ENCODE measurements at places on chromosomes 5 and 9.

DNA sequence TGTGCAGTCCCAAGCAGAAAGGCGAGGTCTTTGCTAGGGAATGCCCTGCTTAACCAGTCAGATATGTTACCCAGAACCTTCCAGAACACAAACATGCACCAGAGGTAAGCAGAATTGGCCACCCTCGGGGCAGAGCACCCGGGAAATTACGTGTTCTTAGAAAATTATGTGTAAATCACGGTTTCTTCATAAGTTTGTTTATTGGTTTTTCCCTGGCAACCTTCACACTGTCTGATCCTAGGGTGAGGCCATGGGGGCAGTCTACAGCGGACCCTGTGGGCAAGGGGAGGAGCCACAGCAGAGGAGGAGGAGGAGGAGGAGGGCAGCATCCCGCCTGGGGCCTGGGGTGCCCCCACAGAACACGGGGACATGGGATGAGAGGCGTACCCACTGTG lies 31.4 kb downstream of the RXRA start:
- DNase-seq, result no peak

DNA sequence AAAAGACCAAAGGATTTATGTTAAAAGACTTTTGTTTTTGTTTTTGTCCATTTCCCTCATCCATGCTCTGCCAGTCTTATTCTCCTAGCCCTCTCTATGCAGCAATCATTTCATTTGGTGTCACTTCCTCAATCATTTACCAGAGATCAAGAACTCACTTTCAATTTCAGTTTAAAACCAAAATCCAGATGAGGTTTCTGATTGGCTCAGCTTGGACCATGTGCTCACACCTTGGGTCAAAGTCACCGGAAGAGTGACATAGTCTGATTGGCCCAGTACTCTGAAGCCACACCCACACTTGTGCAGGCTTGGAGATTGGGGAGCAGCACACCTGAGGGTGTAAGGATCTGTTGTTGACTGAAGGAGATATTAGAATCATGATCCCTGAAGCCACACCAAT lies 79.6 kb downstream of the TLR4 start:
- DNase-seq, result no peak

DNA sequence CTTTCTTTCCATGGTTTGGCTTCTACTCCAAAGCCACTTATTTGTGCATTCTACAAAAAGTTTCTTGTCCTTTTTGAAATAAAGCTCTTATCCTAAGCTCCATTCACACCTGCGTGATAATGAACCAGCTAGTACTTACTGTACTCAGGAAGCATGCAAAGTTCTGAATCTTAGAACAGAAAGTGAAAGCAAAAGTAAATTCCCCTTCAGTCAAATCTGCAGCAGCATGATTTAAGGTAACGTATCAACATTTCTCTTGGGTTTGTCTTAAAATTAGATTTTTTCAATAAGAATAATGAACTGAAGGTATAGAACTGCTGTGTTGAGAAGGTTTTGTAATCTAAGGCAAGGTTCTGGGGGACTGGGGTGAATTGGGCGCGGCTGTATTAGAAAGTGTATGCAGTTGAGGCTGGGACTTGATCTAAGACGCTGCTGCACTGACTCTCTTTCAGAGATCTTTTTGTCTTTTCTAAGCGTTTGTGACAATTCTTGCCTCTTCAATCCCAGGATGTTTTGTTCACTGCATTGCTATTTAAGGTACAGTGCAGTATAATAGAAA lies at the start of gene ERAP2:
ERAP2 (plus strand) TSS at position 209 of the 559 bp plus-strand sequence. CDS start 3,186 bp downstream, outside the sequence.
- DNase-seq, result no peak

GRCh38 chr9:103928442-103928841 lies 165.7 kb upstream of the SMC2 start:
- DNase-seq, result no peak

DNA sequence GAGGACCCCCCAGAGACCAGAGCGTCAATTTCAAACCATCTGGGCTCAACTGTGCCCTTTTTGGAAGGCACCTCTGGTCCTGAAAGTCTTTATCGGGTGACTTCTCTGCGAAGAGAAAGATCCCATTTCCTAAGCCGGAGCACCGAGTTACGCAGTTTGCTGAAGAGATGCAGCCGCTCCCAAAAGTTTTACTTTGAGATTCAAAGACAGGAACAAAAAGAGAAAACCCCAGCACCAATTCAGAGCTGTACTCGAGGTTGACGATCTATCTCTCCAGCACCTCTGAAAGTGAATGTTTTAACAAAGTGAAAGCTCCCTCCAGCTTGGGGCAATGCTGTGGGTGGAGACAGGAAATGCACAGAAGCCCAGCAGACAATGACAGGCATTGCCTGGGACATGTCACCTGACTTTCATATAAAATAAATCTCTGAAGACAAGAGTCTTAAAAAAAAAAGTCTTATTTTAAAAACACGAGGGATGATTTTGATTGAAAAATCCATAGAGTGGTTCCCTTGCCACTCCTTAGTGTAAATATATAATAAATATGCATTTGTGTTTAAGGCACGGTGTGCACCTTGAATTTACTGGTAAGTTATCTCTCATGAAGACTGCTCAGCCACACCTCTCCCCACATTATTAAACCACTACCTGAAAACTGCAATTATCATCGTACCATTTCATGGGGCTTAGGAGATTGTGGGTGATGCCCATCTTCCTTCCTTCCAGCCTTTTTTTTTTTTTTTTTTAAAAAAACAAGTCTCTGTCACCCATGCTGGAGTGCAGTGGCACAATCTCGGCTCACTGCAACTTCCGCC lies 79.9 kb downstream of the FNBP1 start:
- peak; percentile 28 for DNase-seq

DNA sequence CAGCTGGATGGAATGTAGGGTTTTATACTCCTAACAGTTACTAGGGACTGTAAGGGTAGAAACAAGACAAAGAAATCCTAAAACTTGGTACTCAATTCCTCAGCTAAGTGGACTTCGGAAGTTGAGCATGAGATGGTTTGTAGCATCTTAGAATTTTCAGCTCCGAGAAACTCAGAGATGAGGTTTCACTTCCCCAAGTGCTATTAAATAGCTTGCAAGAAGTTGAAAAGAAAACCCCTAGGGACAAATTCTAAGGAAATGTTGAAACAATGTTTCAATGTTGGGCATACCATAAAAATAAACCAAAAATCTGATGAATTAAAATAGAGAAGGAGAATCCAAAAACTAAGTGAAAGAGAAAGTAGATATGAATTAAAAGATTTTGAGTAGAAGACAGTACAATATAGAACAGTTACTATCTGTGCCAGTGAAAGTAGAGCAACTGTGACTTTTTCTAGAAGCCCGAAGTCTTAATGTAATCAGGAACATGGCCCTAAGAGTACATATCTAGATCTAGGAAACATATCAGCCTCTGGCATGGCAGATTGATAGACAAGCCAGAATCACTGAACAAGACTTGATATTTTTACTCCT lies 308.6 kb upstream of the RGMB start:
- DNase-seq, result no peak

- no peak for DNase-seq
Measured at GRCh38 chr9:97623946-97624345, 9.2 kb downstream of the TSTD2 start.

DNA sequence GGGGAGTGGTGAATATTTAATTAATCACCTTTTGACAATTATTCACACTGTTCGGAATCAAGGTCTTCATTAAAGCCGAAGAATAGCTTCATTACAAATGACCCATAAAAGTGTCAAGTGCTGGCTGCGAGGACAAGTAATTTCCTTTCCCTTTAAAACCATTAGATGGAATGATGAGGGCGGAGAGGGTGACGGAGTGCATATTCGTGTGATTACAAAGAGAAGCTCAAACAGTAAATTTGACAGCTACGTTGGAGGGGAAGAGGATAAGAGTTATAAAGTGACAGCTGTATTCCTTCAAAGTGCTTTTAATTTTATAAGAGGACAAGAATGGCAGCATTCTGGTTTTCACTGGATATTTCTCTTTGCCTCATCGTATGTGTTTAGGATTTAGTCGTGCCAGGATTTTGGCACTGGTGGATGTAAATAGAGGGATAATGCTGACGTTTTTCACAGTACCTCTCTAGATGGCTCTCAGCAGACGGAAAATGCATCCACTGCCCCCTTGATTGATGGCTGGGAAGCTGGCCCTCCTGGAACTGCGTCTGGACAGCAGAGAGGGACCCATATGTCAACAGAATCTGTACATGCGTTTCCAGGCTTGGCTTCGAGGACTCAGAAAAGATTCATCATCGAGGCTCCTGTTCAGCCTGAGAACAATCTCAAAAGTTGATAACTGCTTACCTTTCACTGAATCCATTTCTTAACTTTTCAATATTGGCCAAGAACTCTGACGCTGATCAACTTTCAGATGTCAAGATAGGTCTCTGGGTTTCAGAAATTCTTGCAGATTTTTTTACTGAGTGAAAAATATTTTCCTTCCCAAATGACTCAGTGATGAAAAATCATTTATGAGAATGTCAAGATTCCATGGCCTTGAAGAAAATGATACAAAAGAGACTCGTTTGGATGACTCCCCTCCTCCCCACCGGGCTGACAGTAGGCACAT lies 50.4 kb upstream of the IRX2 start:
- DNase-seq, result no peak

DNA sequence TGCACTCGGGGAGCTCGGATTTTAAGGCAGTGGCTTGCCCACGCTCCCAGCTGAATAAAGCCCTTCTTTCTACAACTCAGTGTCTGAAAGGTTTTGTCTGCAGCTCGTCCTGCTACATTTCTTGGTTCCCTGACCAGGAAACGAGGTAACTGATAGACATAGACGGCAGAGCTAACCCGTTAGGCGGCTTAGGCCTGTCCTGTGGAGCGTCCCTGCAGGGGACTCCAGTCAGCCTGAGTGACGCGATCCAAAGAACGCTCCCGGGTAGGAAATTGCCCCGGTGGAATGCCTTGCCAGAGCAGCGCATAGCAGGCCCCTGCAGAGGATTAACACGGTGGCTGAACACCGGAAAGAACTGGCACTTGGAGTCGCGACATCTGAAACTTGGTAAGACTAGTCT lies 1.8 kb upstream of the SELENOP start:
- DNase-seq, result no peak

GRCh38 chr5:171363846-171364245 lies 23.8 kb upstream of the NPM1 start:
- DNase-seq, result no peak

DNA sequence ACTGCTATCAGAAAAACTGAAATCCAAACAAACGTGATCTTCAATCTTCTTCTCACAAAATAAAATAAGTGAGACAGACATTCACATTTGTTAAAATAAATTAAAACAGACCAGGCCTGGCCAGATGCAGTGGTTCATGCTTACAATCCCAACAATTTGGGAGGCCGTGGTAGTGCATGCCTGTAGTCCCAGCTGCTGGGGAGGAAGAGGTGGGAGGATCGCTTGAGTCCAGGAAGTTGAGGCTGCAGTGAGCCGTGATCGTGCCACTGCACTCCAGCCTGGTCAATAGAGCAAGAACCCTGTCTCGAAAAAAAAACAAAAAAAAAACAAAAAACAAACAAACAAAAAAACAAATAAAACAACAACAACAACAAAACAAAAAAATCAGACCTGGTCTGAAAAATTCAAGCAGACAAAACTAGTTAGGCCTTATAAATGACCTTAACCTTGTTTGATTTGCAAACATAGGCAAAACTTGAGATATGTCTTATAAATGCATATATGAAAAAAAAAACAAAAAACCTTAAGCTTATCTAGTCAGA lies 10.8 kb downstream of the MAPKAP1 start:
- no peak for DNase-seq

DNA sequence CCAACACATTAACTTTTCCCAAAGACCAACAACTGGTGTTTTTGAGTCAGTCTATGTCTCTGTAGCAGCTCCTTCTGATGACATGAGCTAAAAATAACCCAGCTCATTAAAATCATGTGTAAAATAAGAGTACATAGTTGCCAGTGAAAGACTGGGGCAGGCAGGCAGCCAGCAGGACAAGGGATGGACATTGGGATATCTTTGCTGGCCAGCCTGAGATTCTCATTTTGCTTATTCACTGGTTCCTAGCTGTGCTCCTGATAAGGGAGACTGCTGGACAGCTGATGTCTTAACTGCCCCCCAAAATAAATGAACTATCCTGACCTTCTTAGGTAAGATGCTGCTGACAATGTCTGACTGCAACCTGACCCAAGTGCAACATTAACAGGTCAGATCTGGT lies 33.9 kb downstream of the EPB41L4B start:
- DNase-seq, result no peak

GRCh38 chr9:113594484-113595299 lies 131.2 kb downstream of the RGS3 start:
- no peak for DNase-seq

DNA sequence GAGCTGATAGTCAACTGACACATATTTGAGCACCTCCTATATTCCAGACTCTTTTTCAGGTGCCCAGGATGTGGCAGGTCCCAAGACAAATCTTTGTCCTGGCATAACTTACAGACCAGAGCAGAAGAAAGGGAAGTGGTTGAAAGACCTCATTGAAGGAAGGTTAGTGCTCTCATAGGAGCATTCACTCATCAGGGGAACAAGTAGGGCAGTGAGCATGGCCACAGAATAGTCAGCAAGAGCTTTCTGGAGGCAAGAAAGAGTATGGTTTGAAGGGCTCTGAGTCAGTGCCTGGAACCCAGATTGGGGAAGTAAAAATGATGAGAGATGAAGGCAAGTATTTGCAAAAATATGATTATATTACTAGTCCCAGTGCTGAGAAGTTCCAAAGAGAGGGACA lies 25.0 kb upstream of the ERMP1 start:
- no peak for DNase-seq

DNA sequence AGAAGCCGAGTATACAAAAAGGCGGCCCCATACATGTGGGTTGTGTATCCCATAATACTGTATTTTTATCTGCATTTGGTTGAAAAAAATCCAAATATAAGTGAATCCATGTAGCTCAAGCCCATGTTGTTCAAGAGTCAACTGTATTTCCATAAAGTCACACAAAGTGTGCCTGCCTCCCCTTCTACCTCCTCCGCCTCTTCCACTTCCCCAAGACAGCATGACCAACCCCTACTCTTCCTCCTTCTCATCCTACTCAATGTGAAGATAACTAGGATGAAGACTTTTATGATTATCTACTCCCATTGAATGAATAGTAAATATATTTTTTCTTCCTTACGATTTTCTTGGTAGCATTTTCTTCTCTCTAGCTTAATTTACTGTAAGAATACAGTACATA lies 92.7 kb downstream of the RFX3 start:
- no peak for DNase-seq

DNA sequence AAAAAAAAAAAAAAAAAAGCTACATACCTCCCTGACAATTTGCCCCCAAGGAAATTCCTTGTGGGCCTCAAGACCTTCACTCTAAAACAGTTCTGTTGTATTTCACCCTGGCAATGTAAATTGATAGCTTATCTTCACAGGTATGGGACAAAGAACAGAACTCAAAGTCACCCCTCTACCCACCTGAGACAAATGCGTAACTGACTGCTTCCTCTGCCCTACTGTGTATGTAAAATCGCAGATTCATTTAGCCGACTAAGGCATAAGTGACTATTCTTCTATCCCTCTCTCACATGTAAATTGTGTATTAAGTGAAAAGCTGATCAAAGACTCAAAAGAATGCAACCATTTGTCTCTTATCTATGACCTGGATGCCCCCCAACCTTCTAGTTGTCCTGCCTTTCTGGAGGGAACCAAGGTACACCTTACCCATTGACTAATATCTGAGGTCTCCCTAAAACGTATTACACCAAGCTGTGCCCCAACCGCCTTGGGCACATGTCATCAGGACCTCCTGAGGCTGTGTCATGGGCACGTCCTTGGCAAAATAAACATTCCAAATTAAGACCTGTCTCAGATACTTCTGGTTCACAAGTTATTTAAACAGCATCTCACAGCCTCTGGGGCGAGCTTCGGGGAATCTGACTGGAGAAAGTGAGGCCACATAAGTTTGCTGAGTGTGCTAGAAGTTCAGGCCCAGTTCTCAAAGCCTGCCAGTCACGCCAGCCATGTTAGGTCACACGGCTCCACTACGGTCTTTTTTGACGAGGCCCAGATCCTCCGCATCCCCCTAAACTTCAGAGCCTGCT lies 954 bp downstream of the TBCA start:
- DNase-seq, result peak; percentile 18
